ENCODE measurements at places on chromosomes 6 and 20. TPM values are rescaled to one million over a fixed set of nuclear protein-coding genes. Genes with fewer than 3 reads are reported as not detected.

Gene BPI
- not detected for total RNA-seq

Gene SLC22A7
- total RNA-seq = not detected

GRCh38 chr20:35277127-35277526 lies 795 bp downstream of the MMP24OS start:
- ATAC-seq = no peak

- no peak for ATAC-seq
These were observed 50.7 kb downstream of the ADAT2 start for GRCh38 chr6:143399775-143400174.

DNA sequence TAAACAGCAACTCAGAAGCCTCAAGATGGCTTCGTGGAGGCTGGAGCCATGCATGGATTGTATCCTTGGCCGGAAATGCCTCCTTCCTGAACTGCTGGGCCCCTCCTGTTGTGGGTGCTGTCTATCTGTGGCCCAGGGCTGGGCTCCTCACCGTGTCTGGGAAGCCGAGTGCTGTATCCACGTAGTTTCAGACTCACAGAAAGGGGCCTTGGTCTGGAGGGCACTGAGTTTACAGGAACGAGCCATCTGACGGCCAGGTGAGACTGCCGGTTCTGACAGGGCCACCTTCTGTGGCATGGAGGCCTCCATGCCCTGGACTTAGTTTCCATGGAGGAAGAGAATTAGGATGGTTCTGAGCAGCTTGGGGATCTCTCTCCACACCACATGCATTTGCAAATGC lies 142.2 kb downstream of the ERMARD start:
- no peak for ATAC-seq

GRCh38 chr6:41342241-41342640 lies 6.8 kb downstream of the NCR2 start:
- no peak for ATAC-seq

DNA sequence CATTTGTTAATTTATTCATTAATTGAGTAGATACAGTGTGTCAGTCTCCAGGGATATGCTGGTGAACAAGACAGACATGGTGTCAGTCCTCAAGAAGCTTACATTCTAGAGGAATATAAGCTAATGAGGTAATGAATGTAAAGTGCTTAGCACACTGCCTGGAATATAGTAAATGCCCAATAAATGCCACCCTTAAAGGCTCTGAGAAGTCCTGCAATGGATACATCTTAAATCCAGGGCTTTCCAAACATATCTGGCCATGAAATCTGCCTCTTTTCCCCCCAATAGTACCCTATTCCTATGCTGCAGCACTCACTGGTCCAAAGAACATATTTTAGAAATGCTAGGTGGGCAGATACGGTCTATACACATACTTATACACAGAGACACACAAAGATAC lies 49.2 kb upstream of the CTNNBL1 start:
- ATAC-seq = no peak

DNA sequence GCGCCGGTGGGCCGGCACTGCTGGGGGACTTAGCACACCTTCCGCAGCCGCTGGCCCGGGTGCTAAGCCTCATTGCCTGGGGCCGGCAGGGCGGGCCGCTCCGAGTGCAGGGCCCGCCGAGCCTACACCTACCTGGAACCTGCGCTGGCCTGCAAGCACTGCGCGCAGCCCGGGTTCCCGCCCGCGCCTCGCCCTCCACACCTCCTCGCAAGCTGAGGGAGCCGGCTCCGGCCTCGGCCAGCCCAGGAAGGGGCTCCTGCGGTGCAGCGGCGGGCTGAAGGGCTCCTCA lies 10.7 kb upstream of the MPC1 start:
- no peak for ATAC-seq

- ATAC-seq = no peak
These were observed 46.0 kb downstream of the PLCG1 start for GRCh38 chr20:41183391-41183790.

DNA sequence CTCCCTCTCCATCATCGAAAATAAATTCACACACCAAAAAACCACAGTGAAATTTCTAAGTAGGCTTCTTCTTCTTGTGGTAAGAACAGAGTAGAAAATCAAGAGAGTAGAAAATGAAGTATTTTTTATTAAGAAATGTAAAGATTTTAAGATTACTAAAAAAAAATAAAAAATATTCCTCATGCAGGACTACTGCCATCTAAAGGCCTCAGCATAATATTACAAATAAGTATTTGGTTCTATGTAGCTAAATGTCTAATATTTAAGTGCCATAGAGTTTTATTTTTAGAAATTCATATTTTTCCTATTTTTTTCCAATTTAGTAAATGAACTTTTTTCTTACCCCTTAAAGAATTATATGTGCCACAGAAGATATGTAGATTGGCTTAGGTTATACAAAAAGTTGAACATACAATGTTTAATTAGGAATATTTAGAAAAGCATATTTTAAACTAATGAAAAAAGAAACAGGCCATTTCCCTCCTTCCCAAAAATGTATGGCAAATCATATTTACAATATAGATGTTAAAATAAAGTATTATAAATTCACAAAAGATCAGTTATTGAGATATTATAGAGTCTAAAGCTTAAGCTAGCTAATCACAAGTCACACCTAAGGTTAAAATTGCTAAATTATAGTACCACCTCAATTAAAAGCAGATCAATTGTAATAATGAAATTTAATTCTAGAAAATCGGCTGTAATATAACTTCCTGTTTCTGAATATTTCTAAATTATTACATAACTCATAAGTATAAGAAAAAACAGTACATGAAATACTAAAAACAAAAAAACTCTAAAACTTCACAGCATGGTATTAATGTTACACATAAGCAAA lies 3.5 kb upstream of the NT5DC1 start:
- ATAC-seq = no peak
